Stimulated activated CD8-positive, alpha-beta memory T cell treated with anti-CD3 and anti-CD28 coated beads, Interleukin-2, amount 100 ng/mL, for 1 hour (primary cell): ENCODE measurements at places on chromosomes 11 and 22.

GRCh38 chr11:79363256-79363655 is 77.6 kb downstream of the TENM4 start:
- no peak for DNase-seq

DNA sequence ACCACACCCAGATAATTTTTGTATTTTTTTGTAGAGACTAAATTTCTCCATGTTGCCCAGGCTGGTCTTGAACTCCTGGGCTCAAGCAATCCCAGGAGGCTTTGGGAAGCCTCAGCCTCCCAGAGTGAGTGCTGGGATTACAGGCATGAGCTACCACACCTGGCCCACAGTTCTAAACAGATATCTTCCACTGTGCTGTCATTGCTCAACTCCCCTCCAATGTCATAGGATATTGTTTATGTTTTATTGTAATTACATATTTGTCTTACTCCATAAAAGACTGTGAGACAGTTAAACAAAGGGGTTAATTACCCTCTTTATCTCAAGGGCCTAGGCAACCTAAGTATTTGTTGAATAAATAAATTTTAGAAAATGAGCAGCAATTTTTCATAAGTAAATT is 204.2 kb downstream of the GRM5 start:
- no peak for DNase-seq

GRCh38 chr11:74634537-74634936 is 42.2 kb downstream of the POLD3 start:
- DNase-seq, result no peak

DNA sequence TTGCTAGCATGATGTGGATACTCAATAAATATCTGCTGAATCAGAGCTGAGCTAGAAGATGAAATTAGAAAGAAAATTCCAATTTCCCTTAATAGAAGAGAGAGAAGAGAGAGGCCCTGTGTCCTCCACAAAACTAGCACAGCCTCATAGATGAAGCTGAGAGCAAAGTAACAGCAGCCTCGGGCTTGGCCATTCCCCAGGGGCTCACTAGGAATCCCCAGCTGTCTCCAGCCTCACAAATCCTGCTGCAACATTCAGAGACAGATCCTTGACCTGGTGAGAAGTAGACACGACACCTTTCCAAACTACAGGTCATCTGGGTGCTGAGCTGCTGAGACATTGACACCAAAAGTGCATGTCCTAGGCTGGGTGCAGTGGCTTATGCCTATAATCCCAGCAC is 26.1 kb upstream of the IRAG1 start:
- DNase-seq, result no peak

- no peak for DNase-seq
Measured at GRCh38 chr22:42721045-42721434, 370 bp upstream of the A4GALT start.

- no peak for DNase-seq
Measured at GRCh38 chr11:64089915-64090805, 54.4 kb downstream of the FLRT1 start.

GRCh38 chr11:95943546-95943945 is 19.6 kb upstream of the MTMR2 start:
- no peak for DNase-seq

DNA sequence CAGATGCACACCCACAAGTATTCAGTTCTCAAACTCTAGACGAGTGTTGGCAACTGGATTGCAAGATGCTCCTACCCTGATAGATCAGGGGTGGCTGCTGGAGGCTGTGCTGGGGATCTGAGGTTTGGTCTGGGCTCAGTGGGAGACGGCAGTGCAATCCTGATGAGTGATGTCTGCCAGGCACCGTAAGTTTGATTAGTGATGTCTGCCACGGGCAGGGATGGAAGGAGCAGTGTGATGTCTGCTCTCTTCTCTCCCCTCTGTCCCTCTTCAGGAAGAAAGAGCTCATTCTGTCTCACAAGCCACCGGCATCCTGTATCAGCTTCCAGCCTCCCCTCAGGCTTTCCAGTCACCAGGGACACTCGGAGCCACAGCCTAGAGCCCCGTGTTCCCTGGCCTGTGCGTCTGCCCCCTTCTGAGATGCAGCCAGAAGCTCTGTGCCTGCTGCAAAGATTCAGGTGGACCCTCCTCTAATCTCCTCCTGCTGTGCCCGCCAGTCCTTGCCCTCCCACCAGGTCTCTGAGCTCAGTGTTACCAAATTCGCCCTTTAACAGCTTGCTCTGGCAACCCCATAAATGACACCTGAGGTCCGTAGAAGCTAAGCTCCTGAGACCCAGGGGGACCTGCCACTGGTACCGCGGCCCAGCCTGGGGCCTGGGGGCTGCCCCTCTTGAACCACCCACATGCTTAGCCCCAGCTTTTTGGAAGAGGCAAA is 19.9 kb downstream of the TP53I11 start:
- no peak for DNase-seq

DNA sequence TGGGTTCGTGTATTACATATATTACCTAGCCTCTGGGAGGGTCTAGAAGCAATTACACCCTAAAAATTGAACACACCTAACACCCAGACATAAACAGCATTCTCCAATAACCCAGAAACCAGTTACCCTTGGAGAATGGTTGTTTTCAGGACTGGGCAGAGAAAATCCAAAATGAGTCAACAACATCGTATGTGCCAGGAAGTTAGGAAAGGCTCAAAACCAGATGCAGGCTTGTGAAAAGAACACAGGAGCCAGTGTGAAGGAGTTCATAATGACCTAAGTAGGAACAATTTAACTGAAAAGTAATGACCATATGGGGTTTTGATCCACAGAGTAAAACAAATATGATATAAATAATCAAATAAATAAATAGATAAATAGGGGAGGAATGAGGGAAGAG is 5.1 kb upstream of the CLPB start:
- DNase-seq, result no peak

DNA sequence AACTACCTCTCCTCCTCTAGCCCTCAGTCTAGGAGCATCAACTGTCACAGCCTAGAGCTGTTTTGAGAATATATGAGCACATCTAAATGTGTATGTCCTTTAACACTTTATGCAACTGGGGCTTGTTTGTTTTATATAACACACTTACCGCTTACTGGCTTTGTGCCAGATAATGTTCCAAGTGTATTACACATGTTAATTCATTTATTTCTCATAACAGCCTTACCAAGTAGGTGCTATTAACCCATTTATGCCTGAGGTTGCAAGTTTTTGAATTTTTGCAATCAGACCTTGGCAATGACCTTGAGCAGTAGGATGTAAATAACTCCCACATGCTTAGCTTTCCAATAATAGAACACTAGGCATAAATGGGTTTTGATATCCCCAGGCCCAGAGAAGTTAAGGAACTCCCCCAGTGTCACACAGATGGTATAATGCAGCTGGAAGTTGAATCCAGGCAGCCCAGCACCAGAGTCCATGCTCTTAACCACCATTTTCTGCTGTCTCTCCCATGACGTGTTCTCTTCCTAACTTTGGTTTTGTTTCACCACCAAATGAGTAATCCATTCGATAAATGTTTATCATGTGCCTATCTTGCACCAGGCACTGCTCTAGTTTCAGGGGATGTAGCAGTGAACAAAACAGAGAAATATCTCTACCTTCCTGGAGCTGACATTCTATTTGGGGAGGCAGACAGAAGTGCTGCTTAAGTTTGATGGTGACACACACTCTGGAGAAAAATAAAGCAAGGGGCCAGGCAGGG is 23.1 kb downstream of the PRDM11 start:
- DNase-seq, result no peak

DNA sequence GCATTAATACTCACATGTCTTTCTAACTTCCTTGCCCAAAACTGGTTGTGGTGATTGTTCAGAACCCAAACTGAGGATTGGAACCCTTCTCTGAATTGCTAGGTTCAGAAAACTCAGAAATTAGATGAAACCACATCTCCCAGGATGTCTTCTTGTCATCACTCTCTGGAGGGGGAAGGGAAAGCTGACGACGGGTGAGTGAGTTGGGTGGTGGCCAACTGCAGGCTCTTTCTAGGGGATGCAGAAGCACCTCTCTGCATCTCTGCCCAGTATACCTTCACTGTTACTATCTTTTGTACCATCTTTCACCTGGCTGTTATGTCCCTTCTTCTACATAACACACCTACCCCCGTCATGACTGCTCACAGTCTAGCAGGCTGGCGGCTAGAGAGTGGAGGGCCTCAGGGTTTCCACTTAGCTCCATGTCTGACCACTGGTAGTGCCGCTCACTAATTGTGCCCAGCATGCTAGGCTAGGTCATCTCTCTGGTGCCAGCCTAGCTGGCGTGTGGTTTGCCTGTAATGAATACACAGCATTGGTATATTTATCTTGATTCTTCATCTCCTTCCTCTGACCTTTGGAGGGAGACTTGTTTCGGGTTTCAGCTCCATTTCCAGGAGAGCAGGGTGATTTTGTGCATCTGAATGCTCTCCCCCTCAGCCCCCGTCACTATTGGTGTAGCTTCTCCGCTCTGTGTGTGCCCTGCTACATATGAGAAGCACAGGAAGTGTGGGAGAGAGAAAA is 7.3 kb downstream of the GRAMD1B start:
- no peak for DNase-seq

- DNase-seq, result no peak
Measured at GRCh38 chr11:61833471-61833870, 5.4 kb downstream of the FADS2 start.

- DNase-seq, result no peak
Measured at GRCh38 chr11:2797741-2798361, 87.7 kb downstream of the CDKN1C start.

DNA sequence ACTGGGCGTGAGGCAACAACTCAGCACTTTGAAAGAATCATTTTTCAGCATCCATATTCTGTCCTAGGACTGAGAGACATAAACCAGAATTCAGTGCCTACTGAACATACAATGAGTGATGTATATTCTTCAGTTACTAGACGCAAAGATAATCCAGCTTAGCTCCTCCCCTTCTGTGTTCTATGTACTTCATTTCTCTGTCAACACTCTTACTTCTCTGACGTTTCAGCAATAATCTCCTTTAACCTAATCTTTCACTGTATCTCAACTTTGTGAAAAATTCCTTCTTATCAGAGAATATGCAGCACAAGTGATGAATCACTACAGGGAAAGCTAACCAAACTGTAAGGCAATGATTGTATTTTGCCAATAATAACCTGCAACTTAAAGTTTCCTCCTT is 2.5 kb upstream of the OR51B5 start:
- DNase-seq, result no peak

- no peak for DNase-seq
Measured at GRCh38 chr11:67354075-67355022, 1.0 kb upstream of the POLD4 start.

- no peak for DNase-seq
Measured at GRCh38 chr22:45594123-45594941, 77.3 kb upstream of the ATXN10 start.

GRCh38 chr11:115333121-115333520 is 171.1 kb downstream of the CADM1 start:
- DNase-seq, result no peak

- DNase-seq, result no peak
Measured at GRCh38 chr11:11813288-11813962, 28.3 kb upstream of the USP47 start.

GRCh38 chr11:131925829-131926228 is 555.4 kb downstream of the NTM start:
- DNase-seq, result no peak

DNA sequence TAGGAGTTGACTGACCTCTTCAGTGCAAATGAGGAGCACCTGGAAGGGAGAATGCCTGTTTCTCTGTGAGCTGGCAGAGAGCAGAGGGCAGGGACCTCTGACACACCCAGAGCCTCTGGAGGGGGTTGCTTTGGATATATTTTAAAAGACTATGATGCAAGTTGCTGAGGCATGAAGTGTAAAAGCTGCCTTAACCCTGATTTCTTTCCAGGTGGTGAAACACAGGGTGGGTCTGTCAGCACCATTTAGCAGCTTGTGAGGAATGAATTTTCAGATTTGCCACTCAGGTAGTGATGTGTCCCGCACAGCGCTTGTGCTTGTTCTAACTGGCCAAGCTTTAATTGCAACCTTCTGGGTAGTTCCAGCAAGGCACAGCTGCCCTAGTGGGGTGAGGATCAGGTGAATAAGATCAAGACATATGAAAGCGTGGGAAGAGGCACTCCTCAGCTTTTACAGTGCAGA is 90.2 kb downstream of the SWAP70 start:
- DNase-seq, result no peak

DNA sequence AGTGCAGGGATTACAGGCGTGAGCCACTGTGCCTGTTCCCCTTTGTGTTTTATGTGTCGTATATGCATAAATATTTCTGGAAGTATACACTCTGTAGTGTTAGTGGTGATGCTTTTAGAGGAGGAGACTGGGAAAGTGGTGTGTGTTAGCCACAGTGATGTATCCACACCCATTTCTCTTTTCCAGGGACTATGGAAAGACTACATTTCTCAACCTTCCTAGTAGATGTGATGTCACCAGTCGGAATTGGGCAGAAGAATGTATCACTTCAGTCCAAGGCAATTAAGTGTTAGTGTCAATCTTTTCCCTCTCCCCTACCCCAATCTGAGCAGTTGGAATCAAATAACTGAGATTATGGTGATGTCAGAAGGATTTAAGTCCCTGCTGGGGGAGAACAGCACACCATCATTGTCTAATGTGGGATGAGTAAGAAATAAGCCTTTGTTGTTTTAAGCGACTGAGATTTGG is 5.8 kb upstream of the ATG16L2 start:
- no peak for DNase-seq

DNA sequence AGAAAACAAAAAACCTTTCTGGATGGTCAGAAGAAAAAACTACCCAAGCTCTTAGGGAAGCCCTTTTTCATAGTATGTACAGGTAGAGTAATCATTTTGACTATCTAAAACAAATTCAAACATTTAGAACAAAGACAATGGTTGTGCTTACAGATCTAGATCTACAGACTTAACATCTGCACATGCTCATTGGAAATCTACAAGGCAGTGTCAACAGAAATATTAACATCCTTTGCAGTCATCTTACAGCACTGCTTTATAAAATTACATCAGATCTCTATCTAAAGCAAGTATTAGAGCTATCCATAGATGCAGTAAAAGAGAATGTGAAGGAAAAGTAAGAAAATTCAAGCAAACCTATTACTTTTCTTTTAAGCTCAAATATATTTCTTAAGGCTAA is 110.3 kb downstream of the CADM1 start:
- no peak for DNase-seq

DNA sequence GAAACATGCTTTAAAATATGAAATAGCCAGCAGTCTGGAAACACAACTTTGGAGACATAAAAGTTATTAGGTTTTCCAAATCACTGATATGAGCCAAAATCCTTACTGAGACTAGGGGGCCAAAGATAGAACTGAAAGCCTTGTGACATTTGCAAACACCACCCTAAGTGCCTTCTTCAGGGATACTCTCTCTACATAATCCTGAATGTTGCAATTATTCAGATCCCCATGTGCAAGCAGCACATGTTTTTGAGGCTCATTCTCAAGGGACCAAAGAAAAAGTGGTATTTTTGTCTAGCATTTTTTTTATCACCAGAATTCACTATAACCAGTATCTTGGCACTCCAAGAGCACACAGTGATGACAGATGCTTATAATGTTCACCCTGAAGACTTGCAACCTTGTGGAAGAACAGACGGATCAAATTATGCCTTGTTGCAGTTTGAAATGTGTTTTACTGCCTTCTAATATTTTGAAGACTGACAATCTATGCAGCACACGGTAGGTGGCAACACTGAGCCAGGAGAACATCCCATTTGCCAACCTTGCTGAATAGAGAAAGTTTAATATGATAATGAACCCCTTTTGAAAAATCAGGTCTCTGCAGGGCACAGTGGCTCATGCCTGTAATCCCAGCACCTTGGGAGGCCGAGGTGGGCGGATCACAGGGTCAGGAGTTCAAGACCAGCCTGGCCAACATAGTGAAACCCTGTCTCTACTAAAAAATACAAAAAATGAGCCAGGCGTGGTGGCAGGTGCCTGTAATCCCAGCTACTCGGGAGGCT is 78.5 kb downstream of the PLEKHA7 start:
- DNase-seq, result no peak
